Common myeloid progenitor, CD34-positive (primary cell): ENCODE measurements at places on chromosomes 3 and 15.

- DNase-seq = no peak
- no peaks in the 10 kb centered on the region for H3K4me1 ChIP-seq
- H3K36me3 ChIP-seq = no peaks in the 10 kb centered on the region
- H3K27ac ChIP-seq = no peak overlapping the region
- peaks cover 58% of the 10 kb centered on the region for H3K27me3 ChIP-seq
- H3K4me3 ChIP-seq = no peak overlapping the region
These were observed 1.7 kb upstream of the RARB start for GRCh38 chr3:25426408-25426807.

GRCh38 chr3:142088522-142088921, 60.8 kb downstream of the TFDP2 start:
- H3K36me3 ChIP-seq = no peaks in the 10 kb centered on the region
- no peak for DNase-seq
- no peak overlapping the region for H3K27ac ChIP-seq
- no peaks in the 10 kb centered on the region for H3K27me3 ChIP-seq
- no peak overlapping the region for H3K4me3 ChIP-seq

DNA sequence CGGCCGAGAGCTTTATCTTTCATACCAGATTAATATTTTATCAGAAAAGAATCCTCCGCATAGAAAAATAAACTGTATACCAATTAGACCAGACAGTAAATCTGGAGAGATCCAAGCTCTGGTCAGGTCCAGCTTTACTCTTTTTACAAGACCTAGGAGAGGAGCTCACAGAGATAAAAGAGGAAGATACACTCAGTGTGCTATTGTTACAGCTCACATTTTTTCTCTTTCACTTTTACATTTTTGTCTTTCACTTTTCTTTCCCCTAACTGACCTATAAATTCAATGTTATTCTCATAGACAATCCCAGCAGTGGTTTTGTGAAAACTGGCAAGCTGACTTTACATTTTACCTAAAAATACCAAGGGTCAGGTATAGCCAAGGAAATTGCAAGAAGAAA, 55.8 kb downstream of the GUCA1C start:
- no peaks in the 10 kb centered on the region for H3K4me1 ChIP-seq
- no peak overlapping the region for H3K27ac ChIP-seq
- peak; percentile 2 for DNase-seq
- H3K4me3 ChIP-seq = no peak overlapping the region
- H3K36me3 ChIP-seq = no peaks in the 10 kb centered on the region

DNA sequence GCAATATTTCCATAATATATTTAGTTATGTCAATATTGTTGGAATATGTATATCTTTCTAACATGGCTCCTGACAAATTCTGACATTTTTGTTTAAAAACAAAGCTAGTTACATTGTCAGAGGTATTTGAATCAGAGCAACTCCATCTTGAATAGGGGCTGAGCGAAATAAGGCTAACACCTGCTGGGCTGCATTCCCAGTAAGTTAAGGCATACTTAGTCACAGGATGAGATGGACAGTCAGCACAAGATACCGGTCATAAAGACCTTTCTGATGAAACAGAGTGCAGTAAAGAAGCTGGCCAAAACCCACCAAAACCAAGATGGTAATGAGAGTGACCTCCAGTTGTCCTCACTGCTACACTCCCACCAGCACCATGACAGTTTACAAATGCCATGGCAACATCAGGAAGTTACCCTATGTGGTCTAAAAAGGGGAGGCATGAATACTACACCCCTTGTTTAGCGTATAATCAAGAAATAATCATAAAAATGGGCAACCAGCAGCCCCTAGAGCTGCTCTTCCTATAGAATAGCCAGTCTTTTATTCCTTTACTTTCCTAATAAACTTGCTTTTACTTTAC, 30.4 kb downstream of the RPL22L1 start:
- H3K27me3 ChIP-seq = peaks cover 2% of the 10 kb centered on the region
- H3K36me3 ChIP-seq = no peaks in the 10 kb centered on the region
- no peak overlapping the region for H3K27ac ChIP-seq
- H3K4me3 ChIP-seq = no peak overlapping the region

GRCh38 chr3:143295201-143296080, 175.9 kb downstream of the CHST2 start:
- H3K27me3 ChIP-seq = no peaks in the 10 kb centered on the region
- no peak overlapping the region for H3K4me3 ChIP-seq
- H3K4me1 ChIP-seq = peaks cover 4% of the 10 kb centered on the region
- no peak overlapping the region for H3K27ac ChIP-seq

DNA sequence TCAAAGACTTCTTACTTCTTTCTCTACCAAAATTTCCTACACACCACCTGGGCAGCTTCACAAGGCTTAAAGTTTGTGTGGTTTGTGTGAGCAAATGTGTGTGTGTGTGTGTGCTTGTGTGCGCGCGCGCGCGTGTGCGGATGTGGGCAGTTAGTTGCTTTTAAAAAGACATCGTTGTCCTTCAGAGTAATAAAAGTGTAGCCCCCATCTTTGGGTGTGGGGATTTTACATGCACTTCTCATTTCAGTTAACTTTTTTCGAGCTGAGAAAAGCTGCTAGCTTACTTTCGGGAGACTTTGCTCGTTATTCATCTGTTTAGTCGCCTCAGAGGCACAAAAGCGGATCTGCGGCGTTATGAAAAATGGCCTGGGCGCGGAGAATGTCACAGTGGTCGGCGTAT, 36.0 kb downstream of the ZIC4 start:
- no peaks in the 10 kb centered on the region for H3K36me3 ChIP-seq
- no peaks in the 10 kb centered on the region for H3K4me1 ChIP-seq
- peaks cover 25% of the 10 kb centered on the region for H3K27me3 ChIP-seq
- no peak for DNase-seq
- H3K27ac ChIP-seq = no peak overlapping the region
- no peak overlapping the region for H3K4me3 ChIP-seq

- H3K4me3 ChIP-seq = no peak overlapping the region
- H3K27me3 ChIP-seq = no peaks in the 10 kb centered on the region
- no peaks in the 10 kb centered on the region for H3K36me3 ChIP-seq
- no peak for DNase-seq
These were observed 404.4 kb upstream of the KCNMB2 start for GRCh38 chr3:178131801-178132200.

GRCh38 chr3:81308306-81308705, 453.1 kb downstream of the GBE1 start:
- H3K27ac ChIP-seq = no peak overlapping the region
- H3K4me3 ChIP-seq = no peak overlapping the region
- H3K36me3 ChIP-seq = no peaks in the 10 kb centered on the region
- no peaks in the 10 kb centered on the region for H3K4me1 ChIP-seq
- H3K27me3 ChIP-seq = no peaks in the 10 kb centered on the region

DNA sequence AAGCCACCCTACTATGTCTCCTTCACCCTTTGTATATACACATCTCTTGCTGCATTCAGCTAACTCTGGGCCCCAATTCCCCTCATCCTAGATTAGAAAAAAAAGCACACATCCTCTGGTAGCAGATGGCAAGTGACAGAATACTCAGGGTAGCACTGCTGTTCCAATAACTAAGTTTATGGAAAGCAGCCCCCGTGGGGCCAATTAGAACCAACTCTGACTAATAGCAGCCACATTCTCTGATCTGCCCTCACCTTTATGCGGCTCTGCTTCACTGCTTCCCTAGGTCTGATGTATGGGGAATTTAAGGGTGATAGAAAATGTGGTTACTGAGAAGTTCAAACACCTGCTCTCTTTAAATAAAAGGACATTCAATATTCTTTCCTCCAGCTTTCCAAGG, 74.9 kb upstream of the SETMAR start:
- no peak overlapping the region for H3K4me3 ChIP-seq
- H3K27me3 ChIP-seq = no peaks in the 10 kb centered on the region

- H3K27ac ChIP-seq = no peak overlapping the region
- DNase-seq = no peak
- peaks cover under 1% of the 10 kb centered on the region for H3K4me1 ChIP-seq
- no peaks in the 10 kb centered on the region for H3K36me3 ChIP-seq
These were observed 179.6 kb downstream of the OR4M2 start for GRCh38 chr15:22259881-22260421.

DNA sequence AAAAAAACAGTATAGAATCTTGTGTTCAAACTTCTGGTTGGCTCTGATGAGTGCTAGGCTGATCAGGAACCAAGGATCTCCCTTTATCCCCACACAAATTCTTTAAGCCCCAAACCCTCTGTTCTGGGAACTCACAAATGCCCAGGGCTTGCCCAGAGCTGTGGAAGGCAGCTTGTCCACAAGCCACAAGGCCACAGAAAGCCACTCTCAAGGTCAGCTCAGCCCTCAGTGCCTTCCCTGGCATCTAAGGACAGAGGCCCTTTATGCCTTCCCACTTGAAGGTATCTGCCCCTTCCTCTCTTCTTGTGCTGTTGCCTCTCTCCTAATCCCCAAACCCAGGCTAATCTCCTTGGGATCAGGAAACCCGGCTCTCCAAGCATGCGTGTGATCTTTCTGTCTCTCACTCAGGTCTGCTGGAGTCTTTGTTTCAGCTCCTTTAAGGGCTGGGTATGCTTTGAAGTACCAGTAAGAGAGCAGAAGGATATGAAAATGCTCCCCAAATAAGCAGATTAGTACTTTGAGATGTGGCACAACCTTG, 145.0 kb upstream of the TRIM42 start:
- no peaks in the 10 kb centered on the region for H3K27me3 ChIP-seq
- H3K4me1 ChIP-seq = no peaks in the 10 kb centered on the region
- no peak overlapping the region for H3K4me3 ChIP-seq
- H3K36me3 ChIP-seq = no peaks in the 10 kb centered on the region

DNA sequence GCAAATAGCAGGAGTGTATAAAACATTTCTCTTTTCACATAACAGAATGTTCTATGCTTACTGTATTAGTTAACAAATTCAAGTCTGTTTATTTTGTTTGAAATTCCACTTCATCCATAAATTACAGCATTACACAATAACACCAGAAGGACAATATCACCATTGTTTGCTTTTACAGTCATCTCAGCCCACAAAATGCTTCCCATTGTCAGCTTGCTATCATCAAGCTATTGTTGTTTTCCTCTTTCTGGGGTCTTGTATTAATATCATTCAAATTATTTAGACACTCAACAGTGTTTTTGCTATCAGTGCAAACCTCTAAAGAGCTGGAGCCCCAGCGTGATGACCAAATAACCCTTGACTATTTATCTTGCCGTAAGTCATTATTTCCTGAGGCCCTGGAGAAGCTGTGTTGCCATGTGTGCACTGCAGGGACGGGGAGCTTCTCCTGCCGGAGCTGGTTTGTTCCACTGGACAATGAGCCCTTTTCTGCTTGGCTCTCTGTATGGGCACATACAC, 1.1 kb downstream of the SAMMSON start:
- H3K27me3 ChIP-seq = no peaks in the 10 kb centered on the region
- H3K4me1 ChIP-seq = no peaks in the 10 kb centered on the region
- no peak overlapping the region for H3K27ac ChIP-seq
- no peak overlapping the region for H3K4me3 ChIP-seq
- no peaks in the 10 kb centered on the region for H3K36me3 ChIP-seq
- DNase-seq = no peak

DNA sequence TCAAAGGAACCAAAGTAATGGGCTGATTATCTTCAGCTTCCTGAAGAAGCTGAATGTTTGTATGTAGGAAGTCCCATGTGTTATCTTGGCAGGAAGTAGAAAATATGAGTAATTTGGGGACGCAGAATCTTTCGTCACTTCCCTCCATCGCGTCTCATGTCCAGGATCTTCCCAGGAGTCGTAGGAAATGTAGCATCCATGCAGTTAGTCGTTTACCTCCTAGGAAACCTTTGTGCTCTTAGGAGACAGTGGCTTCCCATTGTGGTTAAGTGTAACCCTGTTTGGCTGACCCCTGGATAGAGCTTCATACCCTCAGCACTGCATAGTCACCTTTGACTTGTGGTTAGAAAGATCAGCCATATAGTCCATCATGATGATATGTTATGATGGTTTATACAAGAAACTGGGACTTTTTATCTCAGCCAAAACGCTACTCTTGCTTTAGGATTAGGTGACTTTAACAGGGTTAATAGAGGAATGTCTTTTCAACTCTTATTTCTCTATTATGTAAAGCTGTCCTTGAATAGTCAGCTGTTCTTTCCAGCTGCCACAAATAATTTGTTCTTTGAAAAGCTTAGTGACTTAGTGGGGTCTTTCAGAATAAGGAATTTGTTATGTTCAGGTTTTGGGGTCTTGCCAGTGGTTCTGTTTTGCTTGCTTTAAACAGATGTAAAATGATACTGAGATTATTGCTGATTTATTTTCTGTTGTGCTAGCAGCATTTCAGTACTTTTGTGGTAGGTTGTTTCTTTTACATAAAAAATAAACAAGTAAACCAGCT, 92.2 kb downstream of the KLHL25 start:
- peak; percentile 55 for DNase-seq
- H3K36me3 ChIP-seq = peaks cover 4% of the 10 kb centered on the region
- peaks cover 13% of the 10 kb centered on the region for H3K4me1 ChIP-seq
- H3K4me3 ChIP-seq = no peak overlapping the region
- no peaks in the 10 kb centered on the region for H3K27me3 ChIP-seq

GRCh38 chr3:17579289-17580031, 163.0 kb downstream of the TBC1D5 start:
- H3K4me1 ChIP-seq = peaks cover 30% of the 10 kb centered on the region
- H3K27ac ChIP-seq = no peak overlapping the region
- H3K27me3 ChIP-seq = no peaks in the 10 kb centered on the region
- DNase-seq = peak; percentile 22
- no peaks in the 10 kb centered on the region for H3K36me3 ChIP-seq

DNA sequence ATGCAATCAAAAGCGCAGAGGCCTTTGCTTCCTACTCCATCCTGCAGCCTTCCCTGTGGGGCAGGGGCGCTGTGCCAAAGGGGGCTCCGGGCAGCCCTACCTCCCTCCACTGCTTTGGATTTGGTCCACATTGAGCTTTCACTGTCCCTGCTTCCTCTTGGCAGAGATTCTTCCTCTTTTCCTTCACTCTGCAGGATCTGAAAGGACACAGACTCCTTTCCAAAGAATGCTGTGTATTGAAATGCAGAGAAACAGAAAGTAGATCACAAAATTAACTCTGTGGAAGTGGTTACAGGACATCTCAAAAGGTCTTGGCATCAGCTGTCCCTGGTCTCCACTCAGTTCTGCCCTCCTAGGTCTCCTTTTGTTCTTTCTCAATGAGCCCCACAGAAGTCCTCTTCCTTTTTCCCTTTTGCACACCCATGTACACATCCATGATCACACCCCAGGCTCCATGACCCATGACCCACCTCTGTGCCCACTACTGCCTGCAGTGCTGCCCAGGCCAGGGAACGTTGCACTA, 64.1 kb downstream of the CCR1 start:
- peaks cover 4% of the 10 kb centered on the region for H3K4me1 ChIP-seq
- H3K27ac ChIP-seq = no peak overlapping the region
- H3K27me3 ChIP-seq = no peaks in the 10 kb centered on the region
- H3K36me3 ChIP-seq = no peaks in the 10 kb centered on the region

- H3K4me1 ChIP-seq = peaks cover 3% of the 10 kb centered on the region
- H3K27me3 ChIP-seq = no peaks in the 10 kb centered on the region
- no peak overlapping the region for H3K27ac ChIP-seq
- peak; percentile 11 for DNase-seq
These were observed 297.2 kb downstream of the RPLP1 start for GRCh38 chr15:69749797-69750196.
